Fibroblast of villous mesenchyme (primary cell): ENCODE measurements at places on chromosomes 12 and 14. TPM values are rescaled to one million over a fixed set of nuclear protein-coding genes. Genes with fewer than 3 reads are reported as not detected.

- peak; percentile 40 for DNase-seq
Observed at GRCh38 chr14:77649326-77649725, 32.9 kb upstream of the SPTLC2 start.

DNA sequence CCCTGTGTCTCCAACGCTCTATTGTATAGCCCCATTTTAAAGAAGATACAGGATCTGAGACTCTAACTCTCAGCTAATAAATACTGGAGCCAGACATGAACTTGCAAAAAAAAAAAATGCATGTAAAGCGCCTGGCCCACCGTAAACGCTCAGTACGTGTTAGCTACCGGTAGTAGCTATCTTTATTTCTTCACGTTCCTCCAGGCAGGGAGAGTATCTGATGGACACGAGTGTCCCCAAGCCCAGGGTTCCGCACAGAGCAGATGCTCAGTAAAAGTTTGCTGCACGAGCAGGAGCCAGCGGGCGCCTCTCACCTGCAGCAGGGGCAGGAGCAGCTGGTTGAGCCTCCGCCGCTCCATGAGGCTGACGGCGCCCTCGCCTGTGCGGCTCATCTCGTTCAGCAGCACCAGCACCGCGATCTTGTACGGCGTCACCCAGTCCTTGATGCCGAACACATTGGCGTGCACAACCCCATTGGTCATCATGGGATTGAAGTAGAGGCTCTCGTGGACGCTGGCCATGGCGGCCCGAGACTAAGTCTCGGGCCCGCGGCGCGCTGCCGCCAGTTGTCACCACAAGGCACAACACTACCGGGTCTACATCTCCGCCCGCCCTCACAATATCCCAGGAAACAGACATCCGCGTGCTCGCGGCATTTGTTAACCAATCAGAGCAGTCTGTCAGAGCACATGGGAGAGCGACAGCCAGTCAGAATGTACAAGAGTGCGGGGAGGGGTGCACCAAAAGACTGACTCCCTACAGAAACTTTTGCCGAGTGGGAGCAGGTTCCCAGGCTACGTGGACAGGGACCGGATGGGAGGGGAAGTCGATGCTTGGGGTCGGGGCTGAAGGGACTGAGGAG, at the start of gene ANAPC5:
ANAPC5 (minus strand) TSS at position 592 of the 862 bp plus-strand sequence; CDS start at position 521, 71 bp downstream.
- peak; percentile 99 for DNase-seq

GRCh38 chr14:63212209-63212608, 8.0 kb downstream of the RHOJ start:
- no peak for DNase-seq

DNA sequence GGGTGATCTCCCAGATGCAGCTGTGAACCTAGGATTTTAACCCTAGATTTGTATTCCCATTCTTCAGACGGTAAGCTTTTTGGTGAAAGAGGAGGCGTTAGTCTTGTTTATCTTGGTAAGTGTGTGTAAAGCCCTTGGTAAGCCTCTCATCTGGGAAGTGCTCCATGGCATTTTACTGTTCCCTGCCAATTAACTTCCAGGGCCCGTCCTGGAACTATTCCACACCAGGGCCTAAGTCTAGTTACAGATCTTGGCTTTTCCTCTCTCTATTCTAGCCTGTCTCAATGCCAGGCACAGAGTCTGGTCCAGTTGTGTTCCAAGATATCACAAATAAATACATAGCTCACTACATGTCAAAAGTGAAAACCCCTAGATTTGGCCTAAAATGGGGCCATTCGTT, 42.4 kb downstream of the YEATS4 start:
- DNase-seq, result peak; percentile 29

The DEGS2 gene
- total RNA-seq, result not detected in 2 replicates
